ENCODE measurements at places on chromosomes 5 and 9.

GRCh38 chr5:136626531-136626930 lies 261.2 kb upstream of the TRPC7 start:
- DNase-seq: no peak

- no peak for DNase-seq
Measured at GRCh38 chr5:151048526-151048925, 28.1 kb downstream of the GPX3 start.

GRCh38 chr9:88072831-88073375 lies 65.4 kb downstream of the SPATA31C2 start:
- DNase-seq: no peak

GRCh38 chr5:180810959-180811622 lies 8.5 kb upstream of the MGAT1 start:
- DNase-seq: no peak

- DNase-seq: peak; percentile 65
Measured at GRCh38 chr9:133942206-133942975, 49.7 kb downstream of the VAV2 start.

GRCh38 chr5:66796305-66797292 lies 200.4 kb downstream of the MAST4 start:
- no peak for DNase-seq

- DNase-seq: no peak
Measured at GRCh38 chr5:150446088-150446487, 3.5 kb downstream of the RPS14 start.

DNA sequence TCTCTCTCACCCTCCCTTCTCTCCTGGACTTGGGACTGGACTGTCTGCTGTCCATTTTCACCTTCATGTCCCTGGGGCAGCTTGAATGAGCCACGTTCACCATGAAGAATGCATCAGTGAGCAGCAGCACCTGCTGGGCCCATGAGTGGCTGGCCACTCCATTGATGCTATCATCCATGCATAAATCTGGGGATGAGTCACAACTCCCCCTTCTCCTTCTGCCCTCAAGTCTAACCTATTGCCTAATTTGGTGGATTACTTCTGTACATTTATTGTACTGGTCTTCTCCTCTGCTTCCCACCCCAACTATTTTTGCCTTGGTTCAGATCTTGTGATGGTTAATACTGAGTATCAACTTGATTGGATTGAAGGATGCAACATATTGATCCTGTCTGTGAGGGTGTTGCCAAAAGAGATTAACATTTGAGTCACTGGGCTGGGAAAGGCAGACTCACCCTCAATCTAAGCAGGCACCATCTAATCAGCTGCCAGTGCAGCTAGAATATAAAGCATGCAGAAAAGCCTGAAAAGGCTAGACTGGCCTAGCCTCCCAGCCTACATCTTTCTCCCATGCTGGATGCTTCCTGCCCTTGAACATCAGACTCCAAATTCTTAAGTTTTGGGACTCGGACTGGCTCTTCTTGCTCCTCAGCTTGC lies 46.7 kb downstream of the GDNF start:
- DNase-seq: no peak

DNA sequence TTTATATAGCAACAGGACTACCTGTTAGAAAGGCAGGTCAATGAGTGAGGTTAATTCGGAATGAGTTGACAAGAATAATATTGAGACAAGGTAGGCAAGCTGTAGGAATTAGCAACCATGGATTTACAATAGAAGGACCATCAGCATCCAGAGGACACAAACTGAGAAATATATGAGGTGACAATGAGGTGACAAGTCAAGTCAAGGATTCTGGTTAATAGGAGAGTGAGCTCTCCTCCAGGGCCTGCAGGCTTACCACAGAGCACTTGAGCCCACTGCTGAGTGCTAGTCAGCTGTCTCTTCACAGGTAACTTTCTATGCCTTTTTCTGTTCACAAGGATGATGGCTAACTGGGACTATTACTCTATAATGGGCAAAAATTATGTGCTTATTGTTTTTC lies 227.2 kb downstream of the MRPS30 start:
- no peak for DNase-seq

- no peak for DNase-seq
Measured at GRCh38 chr5:154366353-154366752, 79.4 kb upstream of the SAP30L start.

GRCh38 chr5:171874234-171874633 lies 88.6 kb downstream of the SMIM23 start:
- DNase-seq: no peak

GRCh38 chr5:75960129-75960528 lies 123.1 kb upstream of the SV2C start:
- no peak for DNase-seq

DNA sequence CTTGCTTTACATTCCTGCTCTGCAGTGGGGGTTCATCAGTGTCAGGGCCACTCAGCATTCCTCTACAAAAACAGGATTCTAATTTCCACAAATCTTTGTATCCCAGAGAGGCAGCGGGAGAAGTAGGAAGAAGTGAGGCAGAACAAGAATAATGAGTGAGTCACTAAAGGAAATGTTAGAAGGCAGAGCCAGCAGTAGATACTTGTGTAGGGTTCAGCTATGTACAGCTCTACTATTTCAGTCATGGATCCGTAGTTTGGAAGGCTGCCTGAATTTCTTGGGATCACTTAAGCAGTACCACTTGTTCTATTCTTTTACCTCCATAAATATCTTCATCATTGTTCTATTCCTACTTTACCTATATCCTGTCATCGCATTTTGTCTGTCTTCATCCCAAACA lies 246.3 kb upstream of the TLE4 start:
- DNase-seq: no peak

DNA sequence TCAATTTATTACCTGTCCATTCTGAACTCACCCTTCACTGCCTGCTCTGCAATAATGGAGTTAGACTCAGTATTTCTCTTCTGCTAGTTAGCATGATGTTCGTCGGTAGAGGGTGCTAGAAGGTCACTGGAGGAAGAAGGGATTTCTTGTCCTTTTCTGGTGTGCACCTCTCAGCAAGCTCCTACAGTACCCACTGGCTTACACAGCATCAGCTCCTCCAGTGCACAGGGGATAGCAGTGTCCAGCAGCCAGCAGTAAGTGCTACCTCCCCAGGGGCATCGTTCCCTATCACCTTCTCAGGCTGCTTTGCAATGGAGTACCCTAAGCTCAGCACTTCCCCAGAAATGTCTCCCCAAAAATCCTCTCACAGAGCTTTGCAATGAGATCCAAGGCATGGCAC lies 45.9 kb upstream of the APC start:
- DNase-seq: no peak

GRCh38 chr5:669111-669841 lies 23.9 kb downstream of the TPPP start:
- DNase-seq: no peak

GRCh38 chr5:126920291-126920690 lies 110.1 kb downstream of the MARCHF3 start:
- no peak for DNase-seq

GRCh38 chr9:34573599-34574325 lies 15.8 kb downstream of the CNTFR start:
- DNase-seq: no peak

DNA sequence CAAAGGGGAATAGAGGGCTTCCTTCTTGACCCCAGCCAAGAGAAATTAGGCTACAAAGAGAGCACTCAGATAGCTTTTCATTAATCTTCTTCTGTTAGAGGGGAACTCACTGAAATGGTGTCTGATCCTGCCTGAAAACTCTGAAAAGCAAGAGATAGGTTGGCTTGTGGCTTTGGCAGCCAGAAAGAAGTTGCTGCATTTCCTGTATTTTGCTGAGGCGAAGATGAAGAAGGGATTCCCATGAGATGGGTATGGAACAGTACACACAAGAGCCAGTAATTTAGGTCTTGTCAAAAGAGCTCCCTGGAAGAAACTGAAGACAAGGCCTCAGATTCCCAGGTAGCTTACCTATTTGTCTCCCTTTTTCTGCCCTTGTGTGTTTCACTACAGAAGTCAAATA lies 120.9 kb upstream of the TARS1 start:
- no peak for DNase-seq

- no peak for DNase-seq
Measured at GRCh38 chr9:118612201-118612600, 757.0 kb downstream of the BRINP1 start.

DNA sequence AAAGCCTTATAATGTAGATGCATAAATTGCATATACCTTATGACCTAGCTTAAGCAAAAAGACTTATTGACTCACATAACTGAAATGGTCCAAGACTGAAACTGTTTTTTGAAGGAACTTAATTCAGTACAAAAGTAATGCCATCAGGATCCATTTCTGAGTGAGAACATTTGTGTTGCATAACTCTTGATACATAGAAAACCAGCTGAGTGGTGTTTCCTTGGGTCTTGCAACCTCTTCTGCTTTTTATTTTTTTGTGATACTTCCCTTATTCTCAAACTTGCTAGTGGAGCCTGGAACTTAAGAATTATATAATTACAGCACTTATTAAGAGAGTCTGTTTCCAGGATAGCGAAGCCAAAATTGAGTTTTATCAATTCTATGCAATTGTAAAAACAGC lies 272.0 kb downstream of the MAN2A1 start:
- DNase-seq: no peak

DNA sequence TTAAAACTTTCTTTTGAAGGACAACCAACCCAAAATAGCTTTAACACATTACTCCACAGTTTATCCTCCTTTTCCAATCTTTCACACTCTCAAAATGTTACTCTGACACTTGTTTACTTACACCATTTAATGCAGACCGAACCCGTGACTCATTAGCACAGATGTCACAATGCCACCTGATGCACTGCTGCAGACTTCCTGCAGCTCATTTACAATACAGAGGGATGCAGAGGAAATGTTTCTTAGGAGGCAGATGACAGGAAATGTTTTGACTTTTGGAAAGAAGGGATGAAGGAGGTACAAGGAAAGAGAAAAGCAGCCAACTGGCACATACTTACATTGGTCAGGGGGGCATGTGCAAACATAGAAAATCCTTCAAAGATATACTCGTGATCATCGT lies 39.0 kb downstream of the DROSHA start:
- no peak for DNase-seq

- no peak for DNase-seq
Measured at GRCh38 chr5:132759114-132760048, 12.2 kb downstream of the CCNI2 start.

DNA sequence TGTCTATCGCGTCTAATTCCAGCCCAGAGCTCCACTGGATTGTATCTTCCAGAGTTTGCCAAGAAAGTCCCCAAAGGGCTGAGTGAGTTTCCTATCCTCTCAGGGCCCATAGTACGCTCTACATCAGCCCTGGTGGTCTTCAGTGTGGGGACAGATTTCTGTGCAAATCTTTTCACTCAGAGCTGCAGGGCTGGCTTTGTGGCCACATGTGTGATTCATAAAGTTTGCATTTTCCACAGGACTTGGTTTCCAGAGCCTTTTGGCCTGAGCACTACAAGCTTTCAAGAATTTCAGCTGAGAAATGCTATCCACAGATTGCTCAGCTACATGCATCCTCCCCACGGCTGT lies 76.7 kb upstream of the CXCL14 start:
- DNase-seq: no peak

DNA sequence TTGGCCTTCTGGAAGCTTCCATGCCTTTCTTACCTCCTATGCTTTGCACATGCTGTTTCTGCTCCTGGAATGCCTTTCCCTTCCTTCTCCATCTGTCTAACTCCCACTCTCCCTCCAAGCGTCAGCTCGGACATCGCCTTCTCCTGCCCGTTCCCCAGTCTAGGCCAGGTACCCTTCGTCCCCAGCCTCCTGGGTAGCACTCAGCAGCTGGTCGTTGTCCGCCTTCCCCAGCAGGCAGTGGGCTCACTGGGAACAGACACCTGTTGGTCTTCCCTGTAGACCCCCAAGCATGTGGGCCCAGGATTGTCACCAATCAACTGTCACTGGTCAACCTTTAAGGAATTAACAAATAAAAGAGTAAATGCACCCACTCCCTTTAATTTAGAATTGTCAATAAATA lies 202.2 kb downstream of the RGS3 start:
- no peak for DNase-seq

DNA sequence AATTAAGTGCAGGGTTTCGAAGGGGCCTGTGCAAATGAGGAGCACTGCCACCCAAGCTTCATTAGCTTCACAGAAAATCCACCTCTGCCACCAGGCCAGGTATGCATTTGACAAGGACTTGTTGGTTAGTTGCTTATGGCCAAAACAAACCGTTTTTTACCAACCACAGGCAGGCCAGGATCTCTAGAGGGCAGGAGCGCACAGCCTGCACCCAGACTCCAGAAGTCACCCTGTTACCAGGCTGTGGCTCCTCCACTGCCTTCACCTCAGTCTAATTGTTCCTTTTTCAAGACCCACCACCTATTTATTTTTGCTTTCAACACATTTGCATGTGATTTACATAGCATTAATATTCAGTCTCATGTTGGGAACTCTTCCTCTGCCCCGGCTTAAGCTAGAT lies 78.3 kb upstream of the HSPA9 start:
- no peak for DNase-seq

DNA sequence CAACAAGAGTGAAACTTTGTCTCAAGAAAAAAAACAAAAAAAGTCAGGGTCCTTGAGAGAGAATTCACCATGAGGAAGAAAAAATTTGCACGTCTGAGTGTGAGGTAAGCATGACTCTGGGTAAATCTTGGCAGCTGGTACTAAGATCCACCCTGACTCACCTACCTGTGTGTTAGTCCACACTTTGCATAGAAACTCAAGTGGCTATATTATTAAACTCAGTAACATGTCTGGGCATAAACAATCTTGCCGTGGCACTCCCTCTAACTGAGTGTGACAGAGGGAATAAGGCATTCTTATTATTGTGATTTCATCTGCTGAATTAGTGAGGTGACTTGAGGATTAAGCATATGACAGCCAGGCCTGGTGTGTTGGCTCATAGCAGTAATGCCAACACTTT lies 259.4 kb upstream of the VLDLR start:
- DNase-seq: no peak

DNA sequence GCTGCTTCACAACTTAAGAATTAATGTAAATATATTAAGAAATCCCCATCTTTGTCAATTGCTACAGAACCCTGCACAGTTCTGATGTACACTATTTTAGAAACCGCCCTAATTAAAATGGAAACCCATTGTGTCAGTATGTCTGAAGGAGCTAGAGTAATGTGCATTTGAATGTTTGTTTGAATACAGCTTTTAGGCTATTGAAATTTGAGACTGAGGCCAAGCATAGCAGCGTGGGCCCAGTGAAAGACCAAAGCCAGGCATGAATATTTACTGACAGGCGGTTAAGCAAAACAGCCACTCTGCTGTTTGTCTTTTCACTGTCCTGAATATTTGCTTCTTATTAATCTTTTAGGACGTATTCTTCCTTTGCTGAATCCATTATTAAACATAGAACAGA lies 252.3 kb downstream of the IZUMO3 start:
- no peak for DNase-seq

- no peak for DNase-seq
Measured at GRCh38 chr5:2369178-2369577, 382.3 kb downstream of the IRX2 start.

GRCh38 chr5:57370376-57370775 lies 112.2 kb downstream of the ACTBL2 start:
- no peak for DNase-seq

Data from chondrocyte (in vitro differentiated cells).